ENCODE measurements at places on chromosomes 11 and 22.

DNA sequence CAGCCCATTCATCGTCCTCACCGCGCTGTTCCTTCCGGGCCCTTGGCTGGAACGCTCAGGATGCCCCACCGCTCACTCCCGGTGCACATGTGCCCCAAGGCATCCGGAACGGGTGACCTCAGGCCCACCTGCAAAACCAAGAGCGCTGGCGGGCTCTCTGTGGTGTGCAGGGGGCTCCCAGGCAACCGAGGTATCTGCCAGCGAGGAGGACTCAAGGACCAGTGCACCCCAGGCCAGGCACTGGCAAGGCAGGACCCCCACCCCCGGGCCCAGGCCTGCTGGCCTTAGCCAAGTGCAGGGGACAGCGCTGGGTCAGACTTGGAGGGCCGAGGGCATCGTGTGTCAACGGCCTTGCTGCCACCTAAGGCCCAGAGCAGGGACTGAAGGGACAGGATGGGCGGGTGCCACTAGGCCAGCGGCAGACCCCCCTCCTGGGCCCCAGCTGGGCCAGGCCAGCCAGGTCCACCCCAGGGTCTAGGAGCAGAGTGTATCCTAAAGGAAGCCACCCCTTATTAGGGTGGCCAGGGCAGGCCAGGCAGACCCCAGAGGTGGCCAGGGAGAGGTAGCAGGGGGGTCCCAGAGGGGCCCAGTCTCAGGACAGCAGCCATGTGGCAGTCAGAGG lies 8.5 kb downstream of the TNNT3 start:
- DNase-seq, result no peak

DNA sequence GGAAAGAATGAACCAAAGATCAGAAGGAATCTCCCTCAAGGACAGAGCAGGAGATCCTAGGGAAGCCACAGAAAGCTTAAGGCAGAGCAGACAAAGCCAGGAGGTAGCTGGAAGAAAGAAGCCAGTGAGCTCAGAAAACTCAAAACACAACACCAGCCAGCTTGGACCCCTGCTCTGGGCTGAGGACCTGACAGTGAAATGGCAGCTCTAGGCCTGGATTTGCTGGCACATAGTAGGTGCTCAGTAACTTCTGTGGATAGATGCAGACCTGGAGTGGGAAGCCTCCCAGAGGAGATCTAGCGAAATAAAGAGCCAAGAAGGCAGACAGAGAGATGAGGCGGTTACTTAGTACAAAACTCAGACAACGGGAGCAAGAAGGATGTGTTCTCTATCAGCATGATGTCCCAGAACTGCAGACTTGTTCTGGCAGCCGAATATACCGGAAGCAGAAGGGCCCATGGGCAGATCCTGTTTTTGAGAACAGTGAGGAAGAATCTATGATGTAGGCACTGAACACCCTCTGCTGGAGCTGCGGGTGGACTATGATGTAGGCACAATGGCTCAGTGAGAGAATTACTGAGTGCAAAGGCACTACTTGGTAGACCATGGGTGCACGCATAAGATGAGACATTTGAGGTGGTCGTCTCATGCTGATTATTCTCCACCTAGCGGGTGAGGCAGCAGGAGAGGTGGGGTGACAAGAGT lies 4.8 kb downstream of the ROBO4 start:
- no peak for DNase-seq

DNA sequence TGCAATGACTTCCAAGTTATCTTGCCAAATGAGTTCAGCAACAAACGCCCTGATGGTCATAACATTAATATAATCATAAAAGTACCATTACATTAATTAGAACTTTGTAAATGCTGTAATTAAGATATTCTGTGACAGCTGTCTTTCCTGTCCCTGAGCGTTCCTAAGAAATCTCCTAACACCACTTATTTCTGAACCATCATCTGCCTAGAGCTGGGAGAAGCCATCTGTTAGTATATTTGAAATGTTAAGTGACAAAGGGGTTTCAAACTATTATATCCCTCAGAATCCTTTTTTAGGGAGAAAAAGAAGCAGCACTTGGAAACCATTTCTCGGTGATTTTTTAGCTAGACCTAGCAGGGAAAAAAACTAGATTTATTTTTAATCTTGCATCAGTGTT lies 657.5 kb downstream of the FAM181B start:
- no peak for DNase-seq

GRCh38 chr11:29231991-29232390 lies 784.8 kb downstream of the KCNA4 start:
- no peak for DNase-seq

- DNase-seq, result no peak
Measured at GRCh38 chr11:65906602-65907001, 6.4 kb upstream of the FOSL1 start.

GRCh38 chr11:124483422-124483821 lies 37.9 kb upstream of the OR8B8 start:
- no peak for DNase-seq
